Umbilical cord (tissue), 2 donors: ENCODE measurements at places on chromosomes 2 and 18.

- DNase-seq, result peak; percentile 63
These were observed 22.3 kb upstream of the ATP5MC3 start for GRCh38 chr2:175203621-175204496.

DNA sequence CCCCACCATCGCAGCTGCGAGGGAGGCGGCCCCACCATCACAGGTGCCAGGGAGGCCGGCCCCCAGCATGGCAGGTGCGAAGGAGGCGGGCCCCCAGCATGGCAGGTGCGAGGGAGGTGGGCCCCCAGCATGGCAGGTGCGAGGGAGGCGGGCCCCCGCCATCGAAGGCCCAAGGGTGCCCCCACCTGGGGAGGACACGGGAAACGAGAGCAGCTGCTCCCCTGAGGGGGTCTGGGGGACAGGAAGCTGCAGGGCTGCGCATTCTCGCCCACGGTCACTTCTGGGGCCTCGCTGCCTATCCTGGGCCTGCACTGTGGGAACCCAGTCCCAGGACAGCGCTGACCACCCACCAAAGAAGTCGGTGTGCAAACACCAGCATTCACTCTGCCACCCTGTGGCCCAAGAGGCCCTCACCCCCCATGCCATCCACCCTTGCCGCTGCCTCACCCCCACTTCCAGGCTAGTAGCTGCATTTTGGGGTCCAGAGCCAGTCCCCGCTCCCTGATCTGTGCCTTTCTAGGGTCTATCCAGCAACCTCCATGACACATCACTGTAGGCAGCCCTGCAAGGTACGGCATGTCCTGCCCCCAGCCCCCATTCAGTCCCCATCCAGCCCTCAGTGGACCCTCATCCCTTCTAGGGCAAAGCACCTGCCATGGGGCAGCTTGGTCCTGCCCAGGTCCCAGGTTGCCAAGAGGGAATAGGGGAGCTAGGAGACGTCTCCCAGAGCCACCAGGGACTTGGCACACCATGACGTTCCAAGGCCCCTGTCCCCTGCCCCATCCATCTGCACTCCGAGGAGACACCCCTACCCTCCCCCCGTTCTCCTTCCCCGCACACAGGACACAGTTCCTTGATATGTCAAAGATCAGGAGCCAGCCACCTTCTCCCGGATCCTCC is 24.0 kb upstream of the GPC1 start:
- no peak for DNase-seq

- DNase-seq, result no peak
These were observed 5.6 kb upstream of the LRATD1 start for GRCh38 chr2:14626873-14627272.

- DNase-seq, result no peak
These were observed 29.4 kb upstream of the NOTO start for GRCh38 chr2:73172963-73173362.

DNA sequence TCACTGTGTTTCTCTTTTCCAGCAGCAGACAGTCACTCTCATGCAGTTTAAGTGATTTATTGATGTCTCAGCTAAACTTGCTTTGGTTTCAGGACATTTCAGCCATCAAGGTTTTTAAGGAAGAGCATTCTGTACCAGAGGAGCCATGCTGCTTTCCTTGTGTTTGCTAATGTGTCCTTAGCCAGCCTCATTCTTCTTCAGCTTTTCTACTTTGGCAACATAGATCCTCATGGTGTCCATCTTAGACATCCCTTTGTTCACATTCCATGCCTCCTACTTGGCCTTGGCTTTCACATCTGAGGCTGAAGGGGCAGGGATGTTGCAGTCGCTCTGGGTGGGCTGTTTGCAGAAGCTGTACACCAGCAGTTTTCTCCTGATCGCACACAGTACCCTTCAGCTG is 68.2 kb downstream of the OTX1 start:
- no peak for DNase-seq

DNA sequence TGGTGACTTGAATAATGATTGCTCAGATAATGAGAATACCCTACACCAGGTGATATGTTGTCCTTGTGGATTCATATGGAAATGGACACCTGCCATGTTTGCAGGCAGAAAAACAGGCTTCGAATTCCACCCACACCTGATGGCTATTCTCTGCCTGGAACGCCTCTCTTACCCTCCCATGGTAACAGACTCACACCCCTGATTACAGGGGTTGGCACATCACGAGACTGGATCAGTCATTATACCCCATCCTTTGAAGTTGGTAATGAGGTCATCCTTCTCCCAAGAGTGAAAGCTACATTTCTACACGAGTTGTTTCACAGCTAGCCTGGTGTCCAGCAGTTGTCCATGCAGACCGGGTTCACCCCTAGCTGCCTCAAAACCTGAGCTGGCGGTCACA is 71.4 kb upstream of the MBOAT2 start:
- no peak for DNase-seq

DNA sequence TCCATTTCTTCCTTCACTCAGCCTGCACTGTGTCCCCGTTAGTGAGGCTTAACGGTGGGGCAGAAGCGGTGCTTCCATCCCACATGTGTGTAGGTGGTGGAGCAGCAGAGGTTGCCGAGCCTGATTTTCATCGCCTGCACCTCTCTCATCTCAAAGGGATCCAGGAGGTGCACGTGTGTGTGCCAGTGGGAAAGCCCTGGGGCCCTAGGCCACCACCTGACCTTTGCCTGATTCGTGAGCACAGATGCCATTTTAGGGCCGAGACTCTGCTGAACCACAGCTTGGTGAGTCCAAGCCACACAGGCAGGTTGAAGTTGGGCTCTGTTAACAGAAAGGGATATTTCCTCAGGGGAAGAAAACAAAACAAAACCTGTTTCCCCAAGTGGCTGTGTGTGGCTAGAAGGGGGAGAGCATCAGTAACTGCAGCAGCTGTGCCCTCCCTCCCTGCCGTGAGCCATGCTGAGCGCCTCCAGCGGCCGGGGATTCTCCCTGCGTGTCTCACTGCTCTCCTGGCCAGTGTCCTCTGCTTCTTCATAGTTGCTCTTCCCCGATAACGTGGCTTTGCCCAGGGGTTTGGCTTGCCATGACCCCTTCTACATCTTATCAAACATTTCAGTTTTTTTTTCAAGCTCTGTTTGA is 81.5 kb downstream of the MAPRE2 start:
- DNase-seq, result no peak

DNA sequence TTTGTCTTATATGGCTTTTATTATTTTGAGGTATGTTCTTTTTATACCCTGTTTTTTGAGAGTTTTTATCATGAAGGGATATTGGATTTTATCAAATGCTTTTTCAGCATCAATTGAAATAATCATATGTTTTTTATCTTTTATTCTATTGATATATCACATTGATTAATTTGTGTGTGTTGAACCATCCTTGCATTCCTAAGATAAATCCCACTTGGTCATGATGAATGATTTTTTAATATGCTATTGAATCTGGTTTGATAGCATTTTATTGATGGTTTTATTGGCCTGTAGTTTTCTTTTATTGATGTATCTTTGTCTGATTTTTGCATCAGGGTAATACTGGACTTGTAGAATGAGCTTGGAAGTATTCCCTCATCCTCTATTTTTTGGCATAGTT is 160.3 kb downstream of the PLCL1 start:
- DNase-seq, result no peak

GRCh38 chr2:29053670-29054400 is 20.5 kb downstream of the PCARE start:
- DNase-seq, result peak; percentile 77

DNA sequence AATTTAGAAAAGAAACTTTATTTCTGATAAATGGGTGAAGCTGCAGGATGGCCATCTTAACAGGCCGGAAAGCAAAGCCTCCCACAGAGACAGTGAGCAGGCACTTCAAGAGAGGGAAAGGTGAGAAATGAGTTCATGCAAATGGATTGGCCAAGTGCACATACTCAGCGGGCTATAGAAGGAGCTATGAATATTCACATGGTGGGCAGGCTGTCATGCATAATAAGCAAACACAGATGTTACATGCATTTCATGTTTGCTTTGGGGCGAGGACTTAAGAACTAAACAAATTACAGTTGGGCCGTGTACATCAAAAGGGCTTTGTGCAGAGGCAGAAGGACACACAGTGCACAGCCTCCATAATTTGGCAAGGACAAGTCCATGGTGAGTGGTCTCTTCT is 69.8 kb upstream of the MAL start:
- DNase-seq, result no peak

- DNase-seq, result no peak
These were observed 82.7 kb upstream of the SLC39A10 start for GRCh38 chr2:195574312-195574711.

DNA sequence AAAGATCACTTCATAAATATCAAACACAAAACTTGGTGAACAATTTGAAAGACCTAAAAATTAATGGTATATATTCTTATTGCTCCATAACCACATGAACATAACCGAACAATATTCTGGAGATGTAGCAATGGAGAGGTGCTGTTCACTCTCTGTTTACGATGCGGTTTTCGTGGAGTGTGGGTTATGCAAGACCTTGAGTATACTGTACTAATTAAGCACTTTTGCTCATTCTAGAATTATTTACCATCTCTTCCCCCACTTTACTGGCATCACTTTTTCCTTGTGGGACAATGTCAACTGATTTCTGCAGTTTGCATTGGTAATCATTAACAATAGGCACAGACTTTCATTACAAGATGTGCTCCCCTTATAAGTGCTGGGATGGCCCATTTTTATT is 97.6 kb downstream of the RAPH1 start:
- DNase-seq, result no peak

- DNase-seq, result no peak
These were observed 41.9 kb upstream of the C2orf66 start for GRCh38 chr2:196851088-196851487.

- no peak for DNase-seq
These were observed 556.1 kb downstream of the CMPK2 start for GRCh38 chr2:6309415-6310255.

GRCh38 chr2:230774348-230774951 is 61.8 kb downstream of the CAB39 start:
- peak; percentile 26 for DNase-seq

DNA sequence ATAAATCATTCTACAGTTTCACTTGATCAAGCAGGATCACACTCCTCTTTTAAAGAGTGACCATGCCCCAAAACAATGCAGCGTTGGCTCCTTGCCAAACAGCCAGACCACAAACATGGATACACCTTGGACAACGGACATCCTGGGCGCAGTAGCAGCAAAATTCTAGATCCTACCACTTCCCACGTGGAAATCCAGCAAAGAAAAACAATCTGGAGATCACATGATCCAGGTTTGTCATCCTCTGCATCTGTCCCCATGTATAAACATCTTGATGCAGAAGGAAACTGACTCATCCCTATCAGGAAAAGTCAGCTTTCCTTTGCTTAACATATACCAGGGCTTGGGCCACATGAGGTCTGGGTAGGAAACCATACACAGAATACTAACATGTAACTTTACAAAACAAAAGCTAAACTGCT is 53.1 kb downstream of the ZNF521 start:
- peak; percentile 40 for DNase-seq

DNA sequence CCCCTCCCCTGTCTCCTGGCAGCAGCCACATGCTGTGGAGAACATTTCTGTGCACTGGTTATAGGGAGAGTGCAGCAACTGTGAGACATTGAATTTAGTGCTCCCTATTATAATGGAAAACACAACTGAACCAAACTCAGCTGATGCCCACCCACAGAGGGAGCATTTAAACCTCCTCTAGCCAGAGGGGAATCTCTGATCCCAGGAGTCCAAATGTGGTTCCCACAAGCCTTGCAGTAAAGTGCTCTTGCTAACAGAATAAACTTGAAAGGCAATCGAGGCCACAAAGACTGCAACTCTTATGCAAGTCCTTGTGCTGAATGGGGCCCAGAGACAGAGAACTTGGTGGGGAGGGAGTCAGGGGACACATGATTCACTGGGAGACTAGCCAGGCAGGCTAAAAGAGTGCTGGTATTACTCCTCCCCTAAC is 638.8 kb upstream of the VRK2 start:
- no peak for DNase-seq

DNA sequence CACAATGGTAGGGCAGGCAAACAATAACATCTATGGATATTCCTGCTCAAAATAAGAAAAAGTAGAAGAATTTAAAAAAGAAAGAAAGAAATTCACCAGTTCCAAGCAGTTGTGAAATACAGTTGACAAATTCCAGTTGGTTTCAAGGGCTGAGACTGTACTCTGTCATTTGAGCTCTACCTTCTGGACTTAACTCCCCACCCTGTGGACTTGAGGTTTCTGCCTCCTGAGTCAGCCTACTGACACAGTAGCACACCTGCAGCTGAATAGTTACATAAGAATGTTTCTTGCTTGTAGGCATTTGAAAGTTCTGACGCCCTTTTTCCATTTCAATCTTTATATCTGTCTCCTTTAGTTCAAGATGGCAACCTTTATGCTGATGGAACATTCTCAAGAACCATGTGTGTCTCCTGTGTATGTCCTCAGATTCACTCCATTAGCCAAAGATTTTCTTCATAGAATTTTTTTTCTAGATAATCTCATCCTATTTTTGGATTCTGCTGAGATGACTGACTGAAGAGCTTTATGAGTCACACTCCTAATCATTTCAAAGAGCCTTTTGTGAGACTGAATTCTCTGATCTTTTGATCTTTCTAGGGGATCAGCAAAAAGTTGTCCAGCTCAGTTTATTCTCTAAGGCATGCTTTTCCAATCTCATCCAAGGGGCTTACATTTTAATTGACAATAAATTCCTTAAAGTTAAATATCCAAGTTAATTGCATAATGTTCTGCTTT is 19.1 kb downstream of the NETO1 start:
- DNase-seq, result no peak

GRCh38 chr2:105406221-105406620 is 7.4 kb upstream of the FHL2 start:
- no peak for DNase-seq

- DNase-seq, result no peak
These were observed 110.7 kb upstream of the ZEB2 start for GRCh38 chr2:144630459-144631215.

GRCh38 chr2:172370821-172371455 is 56.4 kb upstream of the ITGA6 start:
- no peak for DNase-seq

GRCh38 chr2:105498281-105498846 is 99.5 kb upstream of the FHL2 start:
- DNase-seq, result no peak

GRCh38 chr2:76569819-76570218 is 859.1 kb upstream of the GCFC2 start:
- no peak for DNase-seq

DNA sequence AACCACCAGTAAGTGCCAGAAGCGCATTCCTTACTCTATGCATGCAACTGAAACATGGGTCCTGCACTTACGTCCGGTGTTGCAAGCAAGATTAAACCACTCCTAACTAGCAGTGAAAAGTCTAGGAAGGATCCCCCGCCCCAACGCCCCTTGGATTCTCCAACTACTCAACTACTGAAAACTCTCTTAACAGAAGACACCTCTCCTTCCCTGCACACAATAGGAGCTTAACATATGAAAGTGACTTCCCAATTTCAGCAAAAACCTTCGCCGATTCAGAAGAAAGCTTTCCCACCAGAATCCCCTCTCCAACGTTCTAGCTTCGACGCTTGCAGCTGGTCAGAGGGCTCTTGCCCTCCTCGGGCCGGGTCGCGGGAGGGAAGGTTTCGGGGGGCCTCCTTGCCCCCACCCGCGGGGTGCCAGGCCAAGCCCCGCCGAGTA is 578 bp downstream of the IWS1 start:
- DNase-seq, result peak; percentile 56

- DNase-seq, result no peak
These were observed 21.5 kb downstream of the IWS1 start for GRCh38 chr2:127504552-127505430.
